ENCODE measurements at places on chromosomes 4 and X.

DNA sequence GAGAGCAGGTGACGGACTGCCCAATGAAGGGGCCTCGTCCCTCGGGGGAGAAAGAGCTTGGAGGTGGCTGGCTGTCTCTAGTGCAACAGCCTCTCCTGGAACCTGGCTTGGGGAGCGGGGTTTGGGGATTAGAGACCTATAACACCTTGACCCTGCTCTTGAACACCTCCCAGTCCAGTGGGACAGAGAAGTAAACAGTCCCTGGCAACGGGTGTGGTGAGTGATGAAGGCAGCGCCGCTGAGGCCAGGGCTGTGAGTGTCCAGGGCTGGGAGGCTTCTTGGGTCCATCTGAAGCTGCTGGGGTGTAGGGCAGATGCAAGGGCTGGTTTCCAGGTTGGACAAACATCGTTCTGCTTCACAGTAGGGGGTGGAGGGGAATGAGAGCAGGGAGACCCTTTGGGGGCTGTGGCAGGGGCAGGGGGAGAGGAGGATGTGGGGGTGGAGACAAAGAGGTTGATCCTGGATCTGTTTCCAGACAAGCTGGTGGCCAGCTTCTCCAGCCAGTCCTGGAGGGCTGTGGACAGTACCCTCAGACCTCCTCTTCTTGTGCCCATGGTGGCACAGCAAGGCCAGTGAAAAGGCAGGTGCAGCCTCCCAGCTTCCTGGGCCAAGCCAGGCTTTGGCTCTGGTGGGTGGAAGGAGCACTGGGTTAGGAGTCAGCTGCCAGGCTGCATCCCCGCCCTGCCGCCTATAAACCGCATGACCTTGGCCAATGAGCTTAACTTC, 3.8 kb downstream of the NSG1 start:
- no peak for DNase-seq

GRCh38 chr4:64417974-64418373, 8.7 kb upstream of the TECRL start:
- peak; percentile 1 for DNase-seq

DNA sequence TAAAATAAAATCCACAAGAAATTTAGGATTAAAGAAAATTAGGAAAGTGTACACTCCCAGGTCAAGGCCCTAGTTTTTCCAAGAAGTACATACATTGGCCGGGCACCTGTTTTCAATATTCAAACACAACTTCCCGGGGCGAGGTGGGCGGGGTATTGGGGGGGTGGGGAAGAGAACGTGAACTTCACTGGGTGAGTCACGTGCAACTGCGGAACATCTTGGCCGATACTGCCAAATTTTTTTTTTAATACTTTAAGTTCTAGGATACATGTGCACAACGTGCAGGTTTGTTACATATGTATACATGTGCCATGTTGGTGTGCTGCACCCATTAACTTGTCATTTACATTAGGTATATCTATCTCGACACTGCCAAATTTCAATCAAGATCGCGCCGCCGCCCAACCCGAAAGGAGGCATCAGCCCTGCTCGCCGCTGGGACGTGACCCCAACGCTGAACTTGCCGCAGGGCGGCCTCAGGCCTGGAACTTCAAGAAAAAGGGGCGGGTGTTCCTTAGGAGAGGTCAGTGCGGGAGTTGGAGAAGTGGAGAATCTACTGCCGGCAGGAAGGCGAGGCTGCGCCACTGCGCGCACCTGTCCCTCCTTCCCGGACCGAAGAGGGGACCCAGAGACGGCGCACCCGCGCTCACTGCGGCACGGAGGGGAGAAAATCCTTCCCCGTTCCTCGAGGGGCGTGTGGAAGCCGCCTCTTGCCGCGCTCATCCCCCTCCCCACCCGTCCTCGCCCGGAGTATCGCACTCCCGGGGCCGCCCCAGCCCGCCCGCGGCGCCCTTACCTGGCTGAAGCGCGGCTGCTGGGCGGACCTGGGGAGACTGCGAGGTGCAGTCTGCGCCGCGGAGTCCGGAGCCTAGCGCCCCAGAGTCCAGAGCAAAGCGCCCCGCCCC, at the start of gene TEC:
TSS of gene TEC (minus strand) at position 883 of the 905 bp plus-strand sequence. CDS start 41,224 bp downstream, outside the sequence.
- DNase-seq = no peak

DNA sequence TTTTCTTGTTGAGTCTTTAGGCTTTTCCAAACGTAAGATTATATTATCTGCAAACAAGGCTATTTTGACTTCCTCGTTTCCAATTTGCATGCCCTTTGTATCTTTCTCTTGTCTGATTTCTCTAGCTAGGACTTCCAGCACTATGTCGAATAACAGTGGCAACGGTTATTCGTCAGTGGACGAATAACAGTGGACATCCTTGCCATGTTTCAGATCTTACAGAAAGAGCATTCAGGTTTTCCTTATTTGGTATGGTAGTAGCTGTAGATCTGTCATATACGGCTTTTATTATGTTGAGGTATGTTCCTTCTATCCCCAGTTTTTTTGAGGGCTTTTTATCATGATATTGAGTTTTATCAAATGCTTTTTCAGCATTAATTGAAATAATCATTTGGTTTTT, 634.6 kb upstream of the ADGRL3 start:
- no peak for DNase-seq

- no peak for DNase-seq
Measured at GRCh38 chr4:156685308-156685707, 286.3 kb downstream of the PDGFC start.

- no peak for DNase-seq
Measured at GRCh38 chr4:177008071-177008835, 215.5 kb upstream of the VEGFC start.

- no peak for DNase-seq
Measured at GRCh38 chr4:188434643-188435042, 295.4 kb downstream of the TRIML1 start.

- DNase-seq = no peak
Measured at GRCh38 chrX:20042221-20042620, 51.4 kb upstream of the BCLAF3 start.

DNA sequence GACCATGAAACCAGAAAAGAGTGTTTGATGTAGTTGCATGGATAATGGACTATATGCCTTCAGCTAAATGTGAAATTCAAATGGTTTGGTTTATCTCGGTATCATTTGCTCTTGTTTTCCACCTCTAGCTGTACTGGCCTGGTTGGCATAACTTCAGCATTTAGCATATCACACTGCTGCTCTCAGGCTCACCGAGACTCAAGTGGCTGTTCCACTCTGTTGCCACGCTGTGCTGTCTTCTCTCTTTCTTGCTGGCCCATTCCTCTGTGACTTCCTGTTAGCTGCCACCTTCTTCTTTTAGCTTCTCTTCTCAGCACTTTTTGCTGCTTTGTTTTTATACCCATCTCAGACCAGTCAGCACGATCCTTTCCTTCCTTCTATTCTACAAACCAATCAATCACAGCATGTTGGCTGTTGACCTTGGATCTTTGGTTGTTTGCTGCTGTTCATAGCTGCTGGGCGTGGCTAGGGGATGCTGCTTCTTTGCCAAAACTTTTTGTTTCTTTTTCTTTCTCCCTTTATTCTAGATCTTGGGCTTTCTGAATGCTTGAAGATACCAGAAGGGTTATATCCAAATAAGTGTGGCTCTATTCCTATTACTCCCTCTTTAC, 24.0 kb downstream of the INTS6L start:
- no peak for DNase-seq

DNA sequence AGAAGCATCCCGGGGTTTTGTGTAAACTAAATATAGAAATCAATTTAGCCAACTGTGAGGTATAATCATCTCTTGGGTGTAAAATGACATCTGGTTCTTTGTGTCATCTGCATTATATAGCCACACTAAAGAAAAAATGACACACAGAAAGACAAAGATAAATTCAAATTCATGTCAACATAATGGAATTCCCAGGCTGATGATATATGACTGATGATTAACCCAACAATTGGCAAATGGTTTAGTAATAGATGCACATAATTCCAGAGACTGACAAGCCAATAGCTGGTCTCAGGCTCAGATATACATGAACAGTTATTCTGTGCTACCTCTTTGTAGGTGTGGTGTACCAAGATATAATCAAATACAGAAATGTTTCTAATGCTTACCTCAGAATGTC, 375.4 kb upstream of the PITX2 start:
- no peak for DNase-seq

- no peak for DNase-seq
Measured at GRCh38 chr4:86403575-86403974, 43.7 kb upstream of the MAPK10 start.

DNA sequence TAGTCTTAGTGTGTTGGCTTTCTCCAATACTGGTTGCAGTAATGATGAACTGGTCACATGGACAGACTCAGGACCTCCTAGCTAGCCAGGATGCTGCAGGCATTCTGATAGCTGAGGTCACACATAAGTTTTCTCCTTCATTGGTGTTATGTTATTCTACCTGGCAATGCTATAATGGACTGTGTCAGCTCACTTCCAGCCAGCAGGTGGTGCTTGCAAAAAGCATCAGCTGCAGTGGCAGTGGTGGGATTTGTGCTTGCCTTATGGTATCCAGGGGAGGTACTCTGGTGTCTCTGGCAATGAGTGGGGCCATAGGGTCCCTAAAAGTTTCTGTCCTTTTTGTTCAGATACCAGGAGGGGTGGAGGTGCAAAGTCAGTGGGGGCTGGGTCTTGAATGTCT, 33.6 kb downstream of the ZNF330 start:
- DNase-seq = no peak

- DNase-seq = no peak
Measured at GRCh38 chrX:86148024-86148511, at the start of gene DACH2. DACH2 (plus strand) TSS chrX:86148451.

DNA sequence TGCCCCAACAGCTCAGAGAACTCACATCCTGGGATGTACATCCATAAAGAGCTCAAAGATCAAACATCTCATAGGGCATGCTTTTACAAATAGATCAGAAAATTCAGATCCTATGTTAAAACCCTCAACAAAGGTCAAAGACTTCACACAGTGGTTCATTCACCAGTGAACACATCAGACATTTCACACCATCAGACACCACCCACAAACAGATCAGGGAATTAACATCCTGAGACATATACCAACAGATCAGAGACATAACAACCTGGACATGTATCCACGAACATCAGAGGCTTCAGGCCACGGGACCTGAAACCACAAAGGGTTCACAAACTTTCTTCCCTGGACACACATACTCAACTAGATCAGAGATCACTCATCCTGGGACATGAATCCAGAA, 23.4 kb downstream of the SUV39H1 start:
- no peak for DNase-seq

- no peak for DNase-seq
Measured at GRCh38 chr4:108972613-108973283, 209.9 kb upstream of the ETNPPL start.

DNA sequence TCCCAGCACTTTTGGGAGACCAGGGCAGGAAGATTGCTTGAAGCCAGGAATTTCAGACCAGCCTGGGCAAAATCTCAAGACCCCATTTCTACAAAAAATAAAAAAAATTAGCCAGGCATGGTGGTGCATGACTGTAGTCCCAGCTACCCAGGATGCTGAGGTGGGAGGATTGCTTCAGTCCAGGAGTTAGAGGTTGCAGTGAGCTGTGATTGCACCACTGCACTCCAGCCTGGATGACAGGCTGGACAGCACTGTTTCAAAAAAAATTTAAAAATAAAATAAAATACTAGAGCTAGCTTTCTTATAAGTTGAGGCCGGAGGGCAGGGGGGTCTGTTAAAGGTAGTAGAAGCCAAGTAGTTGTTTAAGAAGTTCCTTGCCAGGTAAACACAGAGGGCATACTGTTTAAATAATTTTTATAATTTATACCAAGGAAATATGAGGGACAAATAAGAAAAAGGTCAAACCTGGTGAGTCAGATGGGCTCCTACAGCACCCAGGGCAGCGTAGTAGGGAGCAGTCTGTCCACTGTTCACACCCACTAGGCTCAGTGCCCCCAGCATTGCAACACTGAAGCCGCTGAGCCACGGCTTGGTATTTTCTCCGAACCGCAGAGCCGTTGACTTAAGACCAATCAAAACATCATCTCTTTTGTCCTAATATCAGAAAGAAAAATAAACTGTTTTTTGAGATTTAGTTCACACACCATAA, 17.3 kb downstream of the COQ2 start:
- DNase-seq = peak; percentile 43

GRCh38 chrX:133570549-133570948, 155.3 kb upstream of the GPC4 start:
- DNase-seq = no peak

GRCh38 chrX:10525381-10526120, 94.8 kb downstream of the MID1 start:
- no peak for DNase-seq

GRCh38 chr4:56222514-56222913, 164.8 kb downstream of the AASDH start:
- no peak for DNase-seq

DNA sequence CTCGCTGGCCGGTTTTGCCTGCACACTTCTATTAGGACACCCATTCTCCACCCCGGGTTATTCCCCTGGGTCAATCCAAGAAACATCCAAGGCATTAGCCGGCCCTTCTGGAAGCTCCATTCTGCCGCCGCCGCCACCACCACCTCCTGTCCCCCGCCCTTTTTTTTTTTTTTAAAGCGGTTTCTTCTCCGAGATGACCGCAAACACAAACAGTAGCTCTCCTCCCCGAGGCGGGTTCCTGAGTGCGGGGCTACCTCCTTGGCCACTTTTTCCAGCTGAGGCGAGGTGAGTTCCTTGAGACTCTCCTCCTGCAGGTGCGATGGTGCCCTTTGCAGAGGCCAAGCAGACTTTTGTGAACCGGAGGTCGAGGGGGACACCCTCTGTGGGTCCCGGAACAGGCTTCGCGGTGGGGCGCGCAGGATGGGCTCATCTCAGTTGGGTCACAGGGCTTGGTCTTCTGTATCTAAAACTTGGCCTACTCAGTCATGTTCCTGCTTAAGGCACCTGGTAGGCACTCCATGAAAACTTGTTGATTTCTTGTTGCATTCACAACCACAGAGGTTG, 930 bp downstream of the NWD2 start:
- no peak for DNase-seq

DNA sequence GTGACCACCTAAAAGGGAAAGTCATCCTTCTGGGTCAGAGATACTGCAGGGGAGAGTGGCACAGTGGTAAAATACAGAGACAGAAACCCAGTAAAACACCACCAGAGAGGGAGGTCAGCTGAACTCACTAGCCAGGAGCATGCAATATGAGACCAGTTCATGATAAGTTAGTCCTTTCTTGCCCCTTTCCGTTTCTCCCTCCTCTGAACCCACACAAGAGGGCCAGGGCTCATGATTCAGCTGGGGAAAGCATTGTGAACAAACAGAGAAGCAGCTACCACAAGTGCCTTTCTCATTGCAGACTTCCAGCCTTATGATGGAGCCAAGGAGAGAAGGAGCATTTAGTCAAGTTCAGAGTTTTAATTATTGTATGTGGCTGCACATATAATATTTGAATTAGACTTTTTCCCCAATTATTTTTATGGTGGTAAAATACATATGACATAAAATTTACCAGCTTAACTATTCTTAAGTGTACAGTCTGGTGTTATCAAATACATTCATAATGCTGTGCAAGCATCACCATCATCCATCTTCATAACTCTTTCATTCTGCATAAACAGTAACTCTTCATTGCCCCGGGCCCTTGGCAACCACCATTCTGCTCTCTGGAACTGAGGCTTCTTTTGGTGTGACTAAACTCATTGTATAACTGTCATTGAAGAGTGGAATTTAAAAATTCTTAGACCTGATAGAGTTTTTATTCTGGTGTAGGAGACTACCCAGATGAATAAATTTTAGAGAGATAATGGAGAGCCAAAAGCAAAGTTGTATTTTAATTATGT, 114.6 kb downstream of the DDIT4L start:
- no peak for DNase-seq

- DNase-seq = no peak
Measured at GRCh38 chrX:43898406-43899035, 16.3 kb upstream of the MAOB start.

All from non-pigmented ciliary epithelial cell (primary cell).